ENCODE measurements at places on chromosomes 2 and 18. TPM values are rescaled to one million over a fixed set of nuclear protein-coding genes. Genes with fewer than 3 reads are reported as not detected.

C2orf15 gene
- not detected for total RNA-seq

NTSR2 gene
- total RNA-seq: not detected

SSB gene
- 91.5 TPM for total RNA-seq

SLC16A14 gene
- 3.5 TPM for total RNA-seq

MAT2A gene
- total RNA-seq: 124 TPM

ABCB11 gene
- total RNA-seq: under 0.01 TPM

STARD6 gene
- not detected for total RNA-seq

SLC25A12 gene
- 21.3 TPM for total RNA-seq

DNAH6 gene
- under 0.01 TPM for total RNA-seq

POLR1A gene
- 23.8 TPM for total RNA-seq

SMPD4 gene
- total RNA-seq: 20.3 TPM

TEKT4 gene
- total RNA-seq: not detected

CBLN2 gene
- 1.7 TPM for total RNA-seq

DQX1 gene
- total RNA-seq: not detected

RGPD8 gene
- total RNA-seq: 12.6 TPM

GALNT13 gene
- total RNA-seq: 1.7 TPM

FZD7 gene
- 14.7 TPM for total RNA-seq

SPC25 gene
- 2.9 TPM for total RNA-seq

TM4SF20 gene
- total RNA-seq: under 0.01 TPM

SLC8A1 gene
- 98.9 TPM for total RNA-seq

SPP2 gene
- not detected for total RNA-seq

ANKRD23 gene
- 1.3 TPM for total RNA-seq

GAREM2 gene
- total RNA-seq: 0.97 TPM

CCDC102B gene
- 10.4 TPM for total RNA-seq

Data from fibroblast of villous mesenchyme (primary cell).